Stimulated activated CD4-positive, alpha-beta T cell treated with anti-CD3 and anti-CD28 coated beads, TNF-alpha, amount 100 ng/mL, for 48 hours (primary cell): ENCODE measurements at places on chromosomes 4 and X.

DNA sequence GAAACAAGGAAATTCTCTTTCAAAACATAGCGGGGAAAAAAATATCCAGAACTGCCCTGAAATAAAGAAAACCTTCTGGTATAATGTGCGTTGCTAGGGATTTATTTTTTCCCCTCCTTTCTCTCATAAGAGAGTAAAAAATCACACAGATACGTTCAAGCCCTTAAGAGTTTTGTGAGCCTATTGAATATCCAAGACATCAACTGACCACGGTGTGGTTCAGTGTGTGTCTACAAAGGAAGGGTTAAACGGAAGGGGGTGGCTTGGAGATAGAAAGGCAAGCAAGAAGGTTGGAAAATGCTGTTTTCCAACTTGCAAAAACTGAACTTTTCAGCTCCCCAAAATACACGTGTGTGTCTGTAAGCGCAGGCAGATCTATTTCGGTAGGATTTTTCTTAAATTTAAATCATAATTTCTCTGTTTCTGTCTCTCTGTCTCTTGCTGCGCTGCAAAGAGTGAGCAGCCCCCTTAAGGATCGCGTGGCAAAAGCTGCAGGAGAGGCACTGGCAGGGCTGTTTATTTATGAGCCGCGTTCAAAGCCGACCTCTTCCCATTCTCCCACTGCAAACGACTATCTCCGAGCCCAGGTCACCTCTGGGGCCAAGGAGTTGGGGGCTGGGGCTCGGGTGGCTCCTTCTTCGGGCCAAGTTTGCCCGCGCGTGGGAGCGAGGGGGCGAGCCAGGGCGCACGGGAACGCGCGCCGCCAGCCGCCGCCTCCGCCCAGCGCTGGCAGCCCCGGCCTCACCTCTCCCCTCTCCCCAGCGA is 492 bp upstream of the SLIT2 start:
- no peak for DNase-seq

DNA sequence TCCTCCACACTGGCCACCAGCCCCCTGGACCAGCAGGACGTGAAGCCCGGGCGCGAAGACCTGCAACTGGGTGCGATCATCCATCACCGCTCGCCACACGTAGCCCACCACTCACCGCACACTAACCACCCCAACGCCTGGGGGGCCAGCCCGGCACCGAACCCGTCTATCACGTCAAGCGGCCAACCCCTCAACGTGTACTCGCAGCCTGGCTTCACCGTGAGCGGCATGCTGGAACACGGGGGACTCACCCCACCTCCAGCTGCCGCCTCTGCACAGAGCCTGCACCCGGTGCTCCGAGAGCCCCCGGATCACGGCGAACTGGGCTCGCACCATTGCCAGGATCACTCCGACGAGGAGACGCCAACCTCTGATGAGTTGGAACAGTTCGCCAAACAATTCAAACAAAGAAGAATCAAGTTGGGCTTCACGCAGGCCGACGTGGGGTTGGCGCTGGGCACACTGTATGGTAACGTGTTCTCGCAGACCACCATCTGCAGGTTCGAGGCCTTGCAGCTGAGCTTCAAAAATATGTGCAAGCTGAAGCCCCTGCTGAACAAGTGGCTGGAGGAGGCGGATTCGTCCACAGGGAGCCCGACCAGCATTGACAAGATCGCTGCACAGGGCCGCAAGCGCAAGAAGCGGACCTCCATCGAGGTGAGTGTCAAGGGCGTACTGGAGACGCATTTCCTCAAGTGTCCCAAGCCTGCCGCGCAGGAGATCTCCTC is 600 bp downstream of the POU3F4 start:
- no peak for DNase-seq

DNA sequence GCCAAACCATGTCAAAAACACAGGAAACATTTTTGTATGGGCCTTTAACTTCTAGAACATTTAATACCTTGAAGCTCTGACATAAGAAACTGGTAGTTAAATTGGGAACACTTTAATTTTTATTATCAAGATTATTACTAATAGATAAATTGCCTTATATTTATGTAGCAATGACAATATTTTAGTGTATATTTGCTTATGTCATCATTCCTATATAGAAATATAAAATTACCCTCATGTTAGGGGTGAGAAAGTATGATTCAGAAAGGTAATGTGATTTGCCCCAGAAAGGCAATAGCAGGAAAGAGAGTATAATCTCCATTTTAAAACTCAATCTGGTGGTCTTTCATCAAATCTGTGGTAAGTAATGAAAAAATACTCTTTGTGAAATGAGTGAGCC is 147.4 kb downstream of the IL15 start:
- DNase-seq, result no peak

- DNase-seq, result no peak
These were observed 51.7 kb upstream of the GPM6B start for GRCh38 chrX:13868591-13868990.

GRCh38 chrX:136496186-136496763 is 1.1 kb upstream of the HTATSF1 start:
- no peak for DNase-seq

DNA sequence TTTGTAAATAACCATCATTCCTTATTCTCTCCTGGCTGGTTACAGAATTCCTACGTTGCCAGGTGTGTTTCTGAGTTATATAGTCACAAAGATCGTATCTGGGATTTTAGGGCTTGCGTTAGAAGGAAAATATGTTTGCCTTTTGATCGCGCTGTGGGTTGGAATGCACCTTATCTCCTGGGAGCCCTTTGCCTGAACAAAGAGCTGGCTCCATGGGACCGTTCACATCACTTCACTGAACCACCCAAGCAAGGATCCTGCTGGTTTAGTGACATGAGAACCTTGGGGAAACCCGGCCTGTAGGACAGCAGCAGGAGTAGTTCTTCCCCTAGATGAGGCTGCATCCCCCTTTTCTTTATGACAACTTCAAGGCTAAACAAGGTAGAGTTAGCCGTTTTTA is 51.6 kb downstream of the RS1 start:
- DNase-seq, result no peak

DNA sequence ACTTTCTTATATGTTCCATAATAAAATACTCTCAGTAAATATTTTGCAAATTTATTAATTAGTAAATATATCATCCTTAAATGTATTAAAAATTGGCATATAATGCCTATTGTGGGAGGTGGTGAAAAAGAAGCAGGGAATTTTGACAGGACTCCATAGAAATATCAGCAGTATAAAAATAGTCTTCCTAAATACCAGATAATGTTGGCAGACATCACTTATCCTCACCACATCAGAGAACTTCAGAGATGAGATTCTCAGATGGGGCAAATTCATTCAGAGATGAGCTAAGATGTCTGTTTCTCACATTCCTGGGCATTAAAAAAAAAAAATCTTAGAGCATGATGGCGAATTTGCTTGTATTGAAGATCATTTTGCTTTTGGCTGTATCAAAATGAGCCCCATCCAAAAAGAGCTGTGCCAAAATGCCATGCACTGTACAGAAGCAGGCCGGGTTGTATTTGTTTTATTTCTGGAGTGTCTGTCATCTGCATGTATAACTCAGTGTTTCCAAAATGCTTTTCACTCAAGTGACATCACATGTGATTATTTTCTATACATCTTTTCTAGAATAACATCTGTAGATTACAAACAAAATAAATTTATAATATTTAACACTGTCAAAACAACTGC is 41.7 kb downstream of the ATP8A1 start:
- DNase-seq, result no peak

- DNase-seq, result no peak
These were observed 34.7 kb downstream of the CCNI start for GRCh38 chr4:77040854-77041725.

- no peak for DNase-seq
These were observed 269.3 kb downstream of the DHX15 start for GRCh38 chr4:24315056-24315455.

GRCh38 chrX:129139837-129140598 is 383.3 kb downstream of the SMARCA1 start:
- DNase-seq, result no peak

DNA sequence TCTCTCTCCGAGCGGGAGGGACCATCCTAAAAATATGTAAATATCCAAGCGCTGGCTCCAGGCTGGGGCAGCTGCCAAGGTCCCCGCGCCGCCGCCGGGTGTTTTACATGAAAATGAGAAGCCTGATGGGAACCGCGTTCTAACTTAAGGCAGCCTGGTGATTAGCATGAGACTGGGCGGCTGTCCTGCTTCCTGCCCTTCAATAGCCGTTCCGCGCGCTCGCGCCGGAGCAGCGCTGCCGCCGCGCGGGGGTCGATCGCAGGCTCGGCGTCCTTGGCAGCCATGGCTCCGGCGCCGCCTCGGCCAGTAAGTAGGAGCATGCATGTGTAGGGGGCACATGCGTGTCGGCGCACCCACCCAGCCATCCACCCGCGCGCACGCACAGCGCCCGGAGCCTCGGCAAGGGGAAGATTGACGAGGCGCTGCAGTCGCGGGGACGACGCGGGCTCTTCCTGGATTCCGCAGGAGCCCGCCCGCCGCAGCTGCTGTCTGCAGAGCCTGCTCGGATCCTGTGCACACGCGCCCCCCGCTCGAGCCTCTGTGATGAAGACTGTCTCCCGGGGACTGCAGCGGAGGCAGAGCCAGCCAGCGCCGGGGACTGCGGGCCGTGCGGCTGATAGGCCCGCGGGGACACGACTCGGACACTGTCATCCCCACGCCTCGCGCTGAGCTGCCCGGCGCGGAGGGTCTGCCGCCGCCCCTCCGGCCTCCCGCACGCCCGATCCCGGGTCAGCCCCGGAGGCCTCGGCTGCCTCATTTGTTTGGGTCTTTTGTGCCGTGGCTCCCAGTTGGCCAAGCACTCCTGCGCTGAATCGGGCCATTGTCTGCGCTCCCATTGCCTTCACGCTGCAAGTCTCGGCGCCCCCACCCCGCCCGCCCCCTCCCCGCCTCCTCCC is 734 bp downstream of the STOX2 start:
- no peak for DNase-seq

GRCh38 chr4:15416357-15417232 is 11.2 kb upstream of the C1QTNF7 start:
- no peak for DNase-seq
